ENCODE measurements at places on chromosomes 1 and 21.

DNA sequence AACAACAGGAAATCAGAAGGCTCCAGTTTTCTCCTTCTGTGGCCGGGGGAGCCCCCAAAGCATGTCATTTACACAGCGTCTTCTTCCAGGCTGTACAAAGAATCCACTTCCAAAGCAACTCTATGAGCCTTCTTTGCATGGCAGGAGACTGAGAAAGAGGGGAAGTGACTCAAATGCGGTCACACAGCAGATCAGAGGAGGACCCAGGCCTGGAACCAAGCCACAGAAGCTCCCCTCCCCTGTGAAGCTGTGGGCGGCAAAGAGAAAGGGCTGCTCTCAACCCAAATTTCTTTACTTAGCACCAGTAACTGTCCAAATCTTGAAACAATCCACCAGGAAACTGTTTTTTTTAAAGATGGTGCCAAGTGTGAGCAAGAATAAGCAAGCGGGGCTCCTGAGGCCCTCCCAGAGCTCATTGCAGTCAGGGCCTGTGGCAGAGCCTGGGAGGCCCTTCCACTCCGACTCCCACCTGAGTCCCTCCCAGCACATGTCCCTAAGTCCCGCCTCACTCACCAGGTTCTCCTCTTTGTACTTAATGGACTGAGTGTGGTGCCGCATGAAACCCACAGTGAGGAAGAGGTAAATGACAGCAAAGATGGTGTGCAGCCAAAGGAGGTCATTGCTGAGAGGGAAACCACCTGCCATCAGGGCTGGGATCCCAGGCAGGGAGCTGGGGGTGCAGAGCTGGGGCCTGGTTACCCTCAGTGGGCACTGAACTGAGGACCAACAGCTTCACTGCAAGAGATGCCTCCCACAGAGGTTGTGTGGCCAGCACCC is 15.9 kb downstream of the TMEM63A start:
- DNase-seq, result peak; percentile 83

DNA sequence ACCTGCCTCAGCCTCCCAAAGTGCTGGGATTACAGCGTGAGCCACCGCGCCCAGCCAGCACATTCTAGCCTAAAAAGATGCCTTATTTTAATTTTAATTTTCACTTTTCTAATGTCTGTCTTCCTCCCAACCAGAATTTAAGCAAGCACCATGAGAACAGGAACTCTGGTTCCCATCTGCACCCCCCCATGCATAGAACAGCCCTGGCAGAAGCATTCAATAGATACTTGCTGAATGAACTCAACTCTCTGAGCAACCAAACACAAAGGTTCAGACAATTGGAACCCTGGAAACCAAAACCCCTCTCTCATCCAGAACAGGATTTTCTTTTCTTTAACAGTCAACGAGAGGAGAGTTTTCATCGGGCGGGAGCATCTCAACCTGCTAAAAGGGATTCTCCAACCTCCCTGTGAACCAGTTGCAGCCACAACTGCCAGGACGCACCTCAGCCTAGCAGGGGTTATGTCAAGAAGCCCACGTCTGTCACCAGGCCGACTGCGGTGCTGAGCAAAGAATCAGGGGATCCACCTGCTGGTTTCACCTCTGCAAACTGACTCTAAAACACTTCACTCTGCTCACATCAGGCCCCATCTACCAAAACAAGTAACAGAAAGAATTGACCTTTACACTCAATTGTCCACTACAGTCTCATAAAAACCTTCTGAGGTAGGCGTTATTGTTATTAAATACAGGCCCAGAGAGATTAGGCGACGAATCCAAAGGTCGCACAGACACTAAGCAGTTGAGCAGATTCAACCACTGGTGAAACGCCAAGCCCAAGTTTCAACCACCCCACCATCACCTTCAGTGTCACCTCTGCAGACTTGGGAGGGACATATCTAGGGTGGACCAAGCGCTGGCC is 1.7 kb downstream of the KIAA2013 start:
- no peak for DNase-seq

- DNase-seq, result no peak
Observed at GRCh38 chr21:46038871-46039397, 57.4 kb downstream of the COL6A1 start.

DNA sequence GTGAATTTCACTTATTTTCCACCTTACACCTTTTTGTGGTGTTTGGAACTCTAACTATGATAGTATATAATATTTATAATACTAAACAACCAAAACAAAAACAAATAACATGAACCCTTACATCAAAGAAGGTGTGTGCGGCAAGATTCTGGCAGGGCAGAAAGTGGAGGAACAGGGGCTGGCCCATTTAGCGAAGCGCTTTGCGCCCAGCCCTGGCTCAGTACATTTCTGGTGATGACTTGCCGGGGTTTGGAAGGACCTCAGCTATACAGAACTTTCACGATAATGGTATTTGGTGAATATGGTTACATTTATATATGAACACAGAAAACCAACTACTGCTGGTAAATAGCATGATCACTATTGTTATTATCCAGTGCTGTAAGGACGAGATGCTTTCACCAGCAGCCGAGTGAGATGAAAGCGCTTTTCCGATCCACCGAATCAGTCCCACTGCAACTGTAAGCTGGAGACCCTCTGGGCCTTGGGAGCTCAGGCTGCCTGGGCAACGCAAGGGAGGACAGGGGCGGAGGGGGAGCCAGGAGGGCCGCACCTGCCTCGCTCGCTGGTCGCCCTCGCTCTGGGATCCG is 63.9 kb downstream of the CD247 start:
- peak; percentile 45 for DNase-seq

- DNase-seq, result no peak
Observed at GRCh38 chr1:33516891-33517567, 44.6 kb downstream of the ZSCAN20 start.

Data from CD4-positive, alpha-beta T cell treated with Interleukin-6 for 4 hours (primary cell).